Activated CD8-positive, alpha-beta T cell treated with anti-CD3 and anti-CD28 coated beads for 36 hours (primary cell): ENCODE measurements at places on chromosomes 6 and 20. TPM values are rescaled to one million over a fixed set of nuclear protein-coding genes. Genes with fewer than 3 reads are reported as not detected.
A peak's percentile ranks its signal among the peaks of the same experiment; 100 is the strongest.

The SLC32A1 gene
- not detected for total RNA-seq

The NAPB gene
- 16.8 TPM for total RNA-seq

The PPIL6 gene
- total RNA-seq, result 0.38 TPM

DNA sequence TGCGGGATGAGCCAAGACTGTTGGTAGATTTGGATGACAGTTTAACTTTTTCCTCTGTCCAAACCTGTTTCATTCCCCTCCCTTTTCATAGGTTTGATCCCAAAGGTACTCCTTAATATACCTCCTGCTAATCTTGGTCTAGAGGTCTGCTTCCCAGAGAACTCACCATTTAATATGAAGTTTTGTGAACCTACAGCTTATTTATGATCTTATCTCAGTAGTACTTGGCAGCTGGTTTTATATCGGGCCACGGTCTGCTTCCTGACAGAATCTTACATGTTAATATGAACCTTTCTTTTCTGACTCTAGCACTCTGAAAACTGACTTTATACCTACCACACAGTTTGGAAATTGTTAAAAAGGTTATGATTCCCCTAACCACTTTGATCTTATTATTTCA is 138.7 kb downstream of the MACROD2 start:
- no peaks in the 10 kb centered on the region for H3K36me3 ChIP-seq
- H3K27me3 ChIP-seq, result no peaks in the 10 kb centered on the region
- H3K27ac ChIP-seq, result no peak overlapping the region
- H3K4me3 ChIP-seq, result no peak overlapping the region
- H3K4me1 ChIP-seq, result no peaks in the 10 kb centered on the region

DNA sequence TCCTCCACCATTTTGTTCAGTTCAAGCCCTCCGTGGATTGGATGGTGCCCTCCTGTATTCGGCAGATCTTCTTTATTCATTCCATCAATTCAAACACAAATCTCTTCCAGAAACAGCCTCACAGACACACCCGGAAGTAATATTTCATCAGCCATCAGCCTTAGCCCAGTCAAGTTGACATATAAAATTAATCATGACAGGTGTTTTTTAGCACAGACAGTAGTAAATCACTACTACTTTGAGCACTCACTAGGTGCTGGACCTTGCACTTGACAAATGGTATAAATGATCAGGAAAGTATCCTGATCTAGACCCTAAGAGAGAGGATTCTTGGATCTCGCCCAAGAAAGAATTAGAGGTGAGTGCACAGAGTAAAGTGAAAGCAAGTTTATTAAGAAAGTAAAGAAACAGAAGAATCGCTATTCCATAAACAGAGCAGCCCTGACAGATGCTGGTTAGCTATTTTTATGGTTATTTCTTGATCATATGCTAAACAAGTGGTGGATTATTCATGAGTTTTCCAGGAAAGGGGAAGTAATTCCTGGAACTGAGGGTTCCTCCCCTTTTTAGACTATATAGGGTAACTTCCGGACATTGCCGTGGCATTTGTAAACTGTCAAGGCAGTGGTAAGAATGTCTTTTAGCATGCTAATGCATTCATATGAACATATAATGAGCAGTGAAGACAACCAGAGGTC is 194.6 kb upstream of the LAMP5 start:
- peak overlapping the region; percentile 25 for H3K27ac ChIP-seq
- no peaks in the 10 kb centered on the region for H3K27me3 ChIP-seq
- peaks cover 8% of the 10 kb centered on the region for H3K4me1 ChIP-seq
- no peaks in the 10 kb centered on the region for H3K36me3 ChIP-seq
- no peak overlapping the region for H3K4me3 ChIP-seq

GRCh38 chr6:44954281-44954680 is 373.8 kb upstream of the RUNX2 start:
- H3K27ac ChIP-seq, result no peak overlapping the region
- H3K4me3 ChIP-seq, result no peak overlapping the region
- no peaks in the 10 kb centered on the region for H3K27me3 ChIP-seq
- no peak for DNase-seq
- peaks cover 14% of the 10 kb centered on the region for H3K4me1 ChIP-seq

DNA sequence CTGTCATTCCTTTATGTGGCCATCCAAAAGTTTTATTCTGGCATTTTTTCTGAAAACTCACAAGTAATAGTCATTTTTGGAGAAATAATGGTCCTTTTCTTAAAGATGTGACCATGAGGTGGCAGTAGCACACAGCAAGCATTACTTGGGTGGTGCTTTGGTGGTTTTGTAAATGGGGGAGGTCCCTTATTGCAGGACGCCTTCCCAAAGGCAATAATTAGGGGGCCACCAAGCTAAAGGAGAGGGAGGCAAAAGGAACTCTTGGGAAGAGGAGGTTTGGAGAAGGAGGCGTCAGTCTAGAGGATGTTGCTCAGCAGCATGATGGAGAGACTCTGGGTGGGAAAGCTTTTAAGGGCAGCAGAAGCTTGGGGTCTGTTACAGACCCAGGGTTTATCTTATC is 422.6 kb upstream of the MMS22L start:
- no peaks in the 10 kb centered on the region for H3K27me3 ChIP-seq
- no peak for DNase-seq
- no peak overlapping the region for H3K4me3 ChIP-seq
- no peak overlapping the region for H3K27ac ChIP-seq

DNA sequence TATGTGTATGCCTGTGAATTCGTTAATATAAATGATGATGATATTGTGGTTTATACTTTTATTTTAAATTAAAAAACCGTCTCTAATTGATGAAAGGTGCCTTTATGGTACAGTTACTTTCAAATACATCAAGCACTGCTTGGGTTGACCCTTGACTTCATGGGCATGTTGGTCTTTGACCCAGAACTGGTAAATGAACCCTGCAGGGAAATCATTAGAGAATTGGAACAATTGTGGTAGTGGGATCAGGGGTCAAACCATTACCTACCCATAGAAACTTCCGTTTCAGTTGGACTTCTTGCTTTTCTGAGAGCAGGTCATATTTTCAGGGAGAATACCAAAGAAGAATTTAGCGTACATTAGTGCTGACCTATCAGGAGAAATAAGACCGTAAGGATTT is 258.0 kb downstream of the TMEM242 start:
- no peak overlapping the region for H3K4me3 ChIP-seq
- DNase-seq, result no peak
- peaks cover 66% of the 10 kb centered on the region for H3K4me1 ChIP-seq

- H3K36me3 ChIP-seq, result no peaks in the 10 kb centered on the region
- no peak overlapping the region for H3K4me3 ChIP-seq
- H3K27me3 ChIP-seq, result peaks cover 8% of the 10 kb centered on the region
- H3K4me1 ChIP-seq, result no peaks in the 10 kb centered on the region
- no peak for DNase-seq
Measured at GRCh38 chr20:53180928-53181362, 208.8 kb downstream of the TSHZ2 start.

DNA sequence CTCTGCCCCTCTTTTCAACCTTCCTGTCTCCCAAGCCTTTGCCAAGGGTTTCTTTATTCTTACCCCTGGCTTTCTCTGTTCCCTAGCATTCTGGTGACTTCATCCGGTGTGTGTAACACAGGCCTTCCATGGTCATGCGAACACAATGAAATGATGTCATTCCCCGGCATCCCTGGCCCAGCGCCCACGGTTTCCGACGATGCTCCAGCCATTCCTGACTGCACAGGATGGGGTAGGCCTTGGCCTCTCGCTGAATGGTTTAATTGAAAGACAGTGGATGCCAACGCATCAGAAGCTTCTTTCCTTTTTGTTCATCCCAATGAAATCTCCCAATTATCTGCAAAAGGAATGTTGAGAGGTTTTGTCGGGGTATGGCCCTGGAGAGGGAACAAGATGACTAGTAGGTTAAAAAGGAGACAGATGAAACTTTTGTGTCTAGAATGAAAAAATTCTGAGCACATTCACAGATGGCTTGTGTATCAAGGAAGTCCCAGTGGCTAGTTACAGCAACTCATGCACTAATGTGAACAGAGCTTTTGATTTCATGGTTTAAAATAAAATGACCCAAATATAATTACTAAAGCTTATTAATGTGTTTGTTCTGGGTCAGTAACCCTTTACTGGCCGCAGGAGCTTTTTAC is 655.0 kb downstream of the QKI start:
- H3K27me3 ChIP-seq, result no peaks in the 10 kb centered on the region
- no peak overlapping the region for H3K27ac ChIP-seq
- no peak overlapping the region for H3K4me3 ChIP-seq
- no peaks in the 10 kb centered on the region for H3K36me3 ChIP-seq
- DNase-seq, result no peak

DNA sequence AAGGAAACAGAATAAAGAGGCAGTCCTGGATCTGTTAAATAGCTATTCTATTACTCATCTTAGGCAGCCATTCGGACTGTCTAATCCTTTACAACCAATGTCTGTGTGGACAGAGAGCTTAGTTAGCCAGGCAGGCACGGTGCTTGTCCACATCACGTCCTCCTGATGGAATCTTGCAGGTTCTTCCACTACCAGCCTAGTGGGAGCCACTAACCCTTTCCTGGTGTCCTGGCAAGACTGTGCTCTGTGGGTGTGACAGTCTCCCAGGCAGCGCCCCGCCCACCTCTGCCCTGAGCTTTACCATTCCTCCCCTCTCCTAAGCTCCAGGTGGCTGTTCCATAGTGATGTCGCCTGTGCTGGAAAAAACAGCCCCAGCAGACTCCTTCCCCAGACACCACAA is 78.3 kb upstream of the CLDN20 start:
- no peaks in the 10 kb centered on the region for H3K27me3 ChIP-seq
- DNase-seq, result peak; percentile 16
- H3K4me3 ChIP-seq, result peak overlapping the region; percentile 46
- H3K4me1 ChIP-seq, result peaks cover 50% of the 10 kb centered on the region
- H3K36me3 ChIP-seq, result no peaks in the 10 kb centered on the region
- H3K27ac ChIP-seq, result peak overlapping the region; percentile 94

DNA sequence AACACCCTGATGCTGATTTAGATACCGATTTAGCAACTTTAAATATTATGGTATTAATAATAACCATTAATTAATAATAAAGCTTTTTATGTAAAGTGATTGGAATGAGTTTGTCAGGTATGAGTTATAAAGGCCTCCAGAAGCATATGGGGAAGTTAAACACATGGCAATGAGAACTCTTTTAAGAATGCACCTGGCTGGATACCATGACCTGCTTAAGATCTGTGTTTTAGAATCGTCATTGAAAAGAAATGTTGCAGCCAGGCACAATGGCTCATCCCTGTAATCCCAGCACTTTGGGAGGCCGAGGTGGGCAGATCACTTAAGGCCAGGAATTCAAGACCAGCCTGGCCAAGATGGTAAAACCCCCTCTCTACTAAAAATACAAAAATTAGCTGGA is 197.5 kb downstream of the SOX4 start:
- H3K27ac ChIP-seq, result no peak overlapping the region
- no peak for DNase-seq

- H3K27ac ChIP-seq, result no peak overlapping the region
- no peak overlapping the region for H3K4me3 ChIP-seq
- peaks cover 5% of the 10 kb centered on the region for H3K27me3 ChIP-seq
- DNase-seq, result no peak
- H3K4me1 ChIP-seq, result no peaks in the 10 kb centered on the region
Measured at GRCh38 chr6:100962466-100962865, 81.3 kb upstream of the ASCC3 start.

GRCh38 chr6:106557837-106558236 is 71.5 kb downstream of the RTN4IP1 start:
- no peak for DNase-seq
- H3K36me3 ChIP-seq, result peaks cover 28% of the 10 kb centered on the region
- no peak overlapping the region for H3K27ac ChIP-seq
- H3K4me3 ChIP-seq, result no peak overlapping the region
- H3K4me1 ChIP-seq, result peaks cover 29% of the 10 kb centered on the region

DNA sequence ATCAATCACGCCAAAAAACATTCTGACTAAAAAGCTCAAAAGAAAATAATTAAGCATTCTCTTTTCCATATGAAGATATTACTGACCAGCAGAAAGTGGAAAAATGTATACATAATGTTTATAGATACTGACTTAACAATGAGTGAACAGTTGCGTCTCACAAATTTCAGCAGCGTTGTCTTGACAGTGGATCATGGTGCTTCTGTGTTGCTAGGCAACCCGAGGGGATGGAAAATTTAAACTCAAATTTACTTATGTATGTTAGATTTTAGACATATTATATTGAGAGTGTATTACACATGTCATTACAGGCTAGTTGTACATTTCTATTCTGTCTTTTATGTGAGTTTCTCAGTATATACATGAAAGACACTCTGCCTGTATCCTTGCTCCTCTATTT is 110.2 kb downstream of the LAMA2 start:
- DNase-seq, result no peak
- peaks cover 2% of the 10 kb centered on the region for H3K27me3 ChIP-seq
- no peaks in the 10 kb centered on the region for H3K4me1 ChIP-seq
- H3K27ac ChIP-seq, result no peak overlapping the region
- no peaks in the 10 kb centered on the region for H3K36me3 ChIP-seq

DNA sequence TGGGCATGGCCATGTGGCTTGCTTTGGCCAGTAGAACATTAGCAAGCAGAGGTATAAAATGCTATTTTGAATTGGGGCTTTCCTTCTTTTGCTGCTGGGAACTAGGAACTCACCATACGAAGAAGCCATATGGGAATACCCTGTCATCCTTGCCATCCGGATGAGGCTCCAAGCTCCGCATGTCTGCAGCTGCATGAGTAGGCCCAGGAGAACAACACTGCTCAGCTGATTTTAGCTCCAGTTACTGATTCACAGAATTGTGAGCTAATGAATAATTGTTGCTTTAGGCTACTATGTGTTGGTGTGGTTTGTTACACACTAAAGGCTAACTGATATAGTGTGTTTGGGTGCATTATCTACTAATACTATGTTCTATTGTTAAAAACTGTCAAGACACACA is 2.7 kb upstream of the PLCB4 start:
- H3K4me3 ChIP-seq, result no peak overlapping the region
- H3K4me1 ChIP-seq, result peaks cover 3% of the 10 kb centered on the region
- H3K27ac ChIP-seq, result no peak overlapping the region
- no peak for DNase-seq
- peaks cover 2% of the 10 kb centered on the region for H3K36me3 ChIP-seq

GRCh38 chr6:2061880-2062279 is 183.5 kb downstream of the GMDS start:
- peaks cover 6% of the 10 kb centered on the region for H3K4me1 ChIP-seq
- H3K4me3 ChIP-seq, result no peak overlapping the region
- H3K27me3 ChIP-seq, result no peaks in the 10 kb centered on the region
- DNase-seq, result no peak

DNA sequence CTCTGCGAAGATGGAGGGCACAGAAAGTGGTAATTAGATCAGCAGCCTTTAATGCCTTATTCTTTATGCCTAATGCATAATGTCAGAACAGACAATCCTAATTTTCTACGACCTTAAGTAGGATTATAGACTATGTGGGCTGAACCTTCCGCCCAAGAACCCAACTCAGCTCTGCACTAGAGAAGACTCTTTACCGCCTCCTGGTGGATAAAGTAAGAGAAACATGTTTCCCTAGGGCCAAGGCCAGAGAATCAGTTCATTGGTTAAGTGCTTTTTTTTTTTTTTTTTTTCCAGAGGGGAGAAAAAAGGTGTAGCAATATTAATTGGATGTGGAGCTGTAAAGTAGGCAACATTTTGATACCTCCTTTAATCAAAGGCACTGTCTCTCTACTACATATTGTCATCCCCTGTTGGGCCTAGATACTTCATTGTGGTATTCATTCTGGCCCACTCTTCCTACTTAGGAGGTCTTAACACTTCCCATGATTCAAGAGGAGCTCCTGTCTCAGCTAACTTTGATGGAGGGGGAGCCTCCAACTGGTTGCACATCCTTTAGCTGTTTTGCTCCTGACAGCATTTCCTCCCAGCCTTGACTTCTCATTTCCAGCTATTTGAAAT is 124.9 kb upstream of the NRN1 start:
- peaks cover 3% of the 10 kb centered on the region for H3K27me3 ChIP-seq
- H3K36me3 ChIP-seq, result no peaks in the 10 kb centered on the region
- DNase-seq, result peak; percentile 9
